ENCODE measurements at places on chromosomes 1 and 21.

GRCh38 chr1:236397173-236397759, 3.2 kb downstream of the EDARADD start:
- no peak for DNase-seq

DNA sequence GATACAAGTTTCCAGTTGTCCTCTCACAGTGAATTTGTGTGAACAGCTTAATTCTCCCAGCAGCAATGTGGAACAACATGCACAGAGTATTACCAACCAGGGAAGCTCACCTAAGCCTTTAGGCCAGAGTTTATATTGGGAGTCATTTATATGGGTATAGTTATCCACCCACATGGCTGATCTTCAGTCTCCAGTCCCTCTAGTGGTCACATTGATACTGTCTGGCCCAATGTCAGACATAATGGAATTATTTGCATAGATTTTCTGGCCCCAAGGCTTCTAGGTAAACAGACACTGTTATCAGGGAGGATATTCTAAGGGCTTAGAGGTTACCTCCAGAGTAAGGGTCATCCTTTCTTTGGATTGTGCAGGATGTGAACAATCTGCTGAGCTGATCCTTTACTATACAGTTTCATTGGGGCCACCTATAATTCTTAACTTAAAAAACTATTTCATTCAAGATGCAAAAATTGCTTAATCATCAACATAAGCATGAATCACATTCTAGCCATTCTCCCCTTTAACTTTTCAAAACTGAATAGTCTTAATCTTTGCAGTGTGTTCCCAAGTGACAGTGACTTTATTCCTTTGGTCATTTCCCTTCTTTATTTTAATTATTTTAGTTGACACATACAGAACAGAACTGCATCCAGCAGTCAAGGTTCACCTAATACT, 210.9 kb downstream of the LTN1 start:
- DNase-seq: peak; percentile 22

DNA sequence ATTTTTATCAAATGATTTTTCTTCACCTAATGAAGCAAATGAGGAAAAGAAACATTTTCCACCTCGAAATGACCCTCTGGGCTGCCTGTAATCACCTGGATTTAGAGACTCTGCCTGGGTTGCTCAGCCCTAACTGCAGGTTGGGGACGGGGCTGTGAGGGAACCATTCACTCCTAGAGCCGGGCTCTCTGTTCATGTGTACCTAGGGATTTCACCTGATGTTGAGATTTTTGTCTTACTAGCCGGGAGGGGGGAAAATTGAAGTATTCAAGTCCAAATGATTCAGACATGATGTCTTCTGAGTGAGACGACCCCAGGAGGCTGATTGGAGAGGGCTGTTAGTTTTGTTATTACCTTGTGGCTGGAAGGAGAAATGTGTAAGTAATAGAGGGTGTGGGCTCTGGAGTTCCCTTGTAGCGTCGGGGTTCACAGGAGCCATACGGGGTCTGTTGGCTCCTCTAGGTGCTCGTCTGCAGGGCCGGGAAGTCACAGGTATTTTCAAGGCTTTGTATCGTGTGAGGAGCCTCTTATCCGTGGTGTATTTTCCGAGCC, 42.3 kb upstream of the PWP2 start:
- no peak for DNase-seq

- peak; percentile 41 for DNase-seq
Measured at GRCh38 chr1:225426395-225427234, 1.2 kb downstream of the LBR start.

DNA sequence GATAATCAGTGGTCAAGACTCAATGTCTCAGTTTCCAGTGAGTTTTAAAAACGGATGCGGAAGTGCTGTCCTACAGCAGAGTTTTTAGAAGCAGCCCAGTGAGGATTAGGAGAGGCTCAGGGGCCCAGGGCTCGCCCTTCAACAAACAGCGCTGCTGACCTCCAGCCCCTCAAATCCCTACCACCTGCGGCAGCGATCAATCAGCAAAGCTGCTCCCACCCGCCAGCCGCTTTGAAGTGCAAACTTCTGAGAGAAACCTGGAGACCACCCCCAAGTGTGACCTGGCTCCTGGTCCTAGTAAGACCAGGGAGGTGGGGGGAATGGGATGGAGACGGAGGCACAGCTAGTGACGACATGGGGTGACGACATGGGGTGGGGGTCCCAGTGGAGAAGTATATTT, 14.4 kb downstream of the ZBTB17 start:
- no peak for DNase-seq

- DNase-seq: peak; percentile 94
Measured at GRCh38 chr1:54406339-54407153, at the start of gene SSBP3. Gene SSBP3, minus strand, starts transcription at chr1:54406394.

- no peak for DNase-seq
Measured at GRCh38 chr21:45509566-45510465, 32.4 kb downstream of the SLC19A1 start.

DNA sequence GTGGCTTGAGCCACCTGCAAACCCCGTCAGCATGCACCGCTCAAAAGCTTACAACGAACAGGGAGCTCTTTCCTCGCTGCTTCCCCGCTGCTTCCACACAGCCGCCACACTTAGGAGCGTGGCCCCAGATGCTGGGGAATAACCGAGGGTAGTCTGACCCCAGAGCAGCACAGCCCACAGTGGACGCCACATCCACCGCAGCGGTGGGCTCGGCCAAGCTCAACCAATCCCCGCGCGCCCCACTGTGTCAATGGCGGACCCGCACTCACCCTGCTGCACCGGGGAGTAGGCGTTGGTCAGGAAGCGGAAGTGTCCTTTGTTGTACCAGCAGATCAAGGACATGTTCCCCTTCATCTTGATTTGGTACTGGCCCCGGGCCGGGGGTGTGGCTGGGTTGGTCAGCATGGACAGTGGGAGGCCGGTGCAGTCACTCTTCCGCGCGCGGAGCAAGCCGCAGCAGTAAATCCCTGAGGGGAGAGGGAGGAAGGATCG, 93.5 kb downstream of the PGBD5 start:
- no peak for DNase-seq

GRCh38 chr1:205523891-205524793, 19.7 kb downstream of the CDK18 start:
- peak; percentile 76 for DNase-seq

GRCh38 chr1:208562151-208562960, 318.2 kb upstream of the PLXNA2 start:
- no peak for DNase-seq

GRCh38 chr1:226882631-226883409, 12.4 kb downstream of the PSEN2 start:
- no peak for DNase-seq

DNA sequence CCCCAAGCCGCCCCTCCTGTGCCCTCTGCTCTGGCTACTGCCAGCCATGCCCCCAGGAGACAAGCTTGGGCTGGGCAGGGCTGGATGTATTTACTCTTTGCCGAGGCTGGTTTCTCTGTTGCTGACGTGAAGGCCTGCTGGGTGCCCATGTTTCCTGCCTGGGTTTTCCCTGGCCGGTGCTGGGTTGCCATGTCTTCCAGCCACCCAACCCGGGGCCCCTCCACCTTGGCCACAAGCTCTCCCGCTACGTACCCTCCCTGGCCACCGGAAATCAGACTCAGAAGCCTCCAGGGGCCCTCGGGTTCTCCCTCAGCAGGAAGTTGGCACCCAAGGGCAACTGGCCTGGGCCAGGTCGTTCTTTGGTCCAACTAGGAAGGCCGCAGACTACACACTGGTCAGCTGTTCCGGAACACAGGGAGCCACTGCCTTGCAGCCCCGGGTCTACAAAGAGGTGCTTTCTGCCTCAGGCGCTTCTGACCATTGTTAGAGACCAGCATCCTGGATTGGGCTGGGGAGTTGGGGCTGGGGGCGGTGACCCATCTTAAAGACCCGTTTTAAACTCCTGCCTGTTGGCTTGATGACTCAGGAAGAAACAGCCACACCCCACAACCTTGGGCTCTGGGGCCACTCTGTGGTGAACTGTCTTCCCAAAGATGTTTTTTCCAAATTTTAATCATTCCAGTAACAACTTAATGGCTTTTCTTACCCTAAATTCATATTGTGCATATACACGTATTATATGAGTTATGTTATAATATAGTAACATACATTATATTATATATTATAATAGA, 71.2 kb upstream of the RUNX3 start:
- no peak for DNase-seq

DNA sequence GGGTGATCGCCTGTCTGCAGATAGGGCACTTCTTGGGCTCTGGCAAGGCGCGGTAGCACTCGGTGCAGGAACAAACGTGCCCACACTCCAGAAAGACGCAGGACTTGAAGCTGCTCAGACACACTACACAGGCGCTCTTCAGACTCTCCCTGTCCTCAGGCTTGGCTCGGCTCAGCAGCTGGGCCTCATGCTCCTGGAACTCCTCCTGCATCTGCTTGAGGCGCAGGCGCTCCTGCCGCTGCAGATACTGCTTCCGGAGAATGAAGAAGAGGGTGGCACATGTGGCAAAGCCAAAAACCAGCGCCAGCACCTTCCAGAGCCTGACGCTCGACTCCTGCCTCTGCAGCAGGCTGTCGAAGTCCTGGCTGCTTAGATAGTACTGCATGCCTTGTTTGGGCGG, 7.2 kb downstream of the MUL1 start:
- DNase-seq: no peak

DNA sequence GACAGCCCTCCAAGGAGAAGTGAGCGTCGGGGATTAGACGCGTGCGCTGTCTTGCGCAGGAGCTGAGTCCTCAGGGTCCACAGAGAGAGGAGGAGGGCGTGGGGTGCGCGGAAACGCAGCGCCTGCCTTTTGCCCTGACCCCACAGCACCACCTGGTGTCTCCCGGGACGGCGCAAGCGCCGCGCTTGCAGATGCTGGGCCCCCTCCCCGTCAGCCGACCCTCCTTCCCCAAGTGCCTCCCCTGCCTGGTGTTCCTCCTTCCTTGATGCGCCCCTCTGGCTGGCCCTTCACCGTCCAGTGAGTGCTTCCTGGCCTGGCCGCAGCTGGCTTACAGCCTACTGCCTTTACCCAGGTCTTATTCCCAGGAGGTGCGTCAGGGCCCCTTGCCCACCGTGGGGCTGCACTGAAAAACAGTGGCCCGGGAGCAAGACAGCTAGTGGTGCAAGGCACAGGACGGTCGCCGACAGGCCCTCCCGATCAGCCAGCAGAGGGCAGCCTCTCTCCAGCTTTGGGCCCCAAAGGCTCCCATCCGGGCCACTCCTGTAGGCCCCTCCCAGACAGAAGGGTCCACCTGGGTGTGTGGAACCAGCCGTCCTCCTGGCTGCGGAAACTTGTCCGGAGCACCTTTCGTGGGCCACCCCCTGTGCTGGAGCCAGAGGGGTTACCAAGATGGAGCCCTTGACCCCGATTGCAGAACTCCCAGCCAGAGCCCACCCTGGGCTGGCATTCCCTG, 12.9 kb upstream of the PHLDA3 start:
- DNase-seq: peak; percentile 70

Measured in NCI-H1417 (cell line).